ENCODE measurements at places on chromosomes 3 and 15. TPM values are rescaled to one million over a fixed set of nuclear protein-coding genes. Genes with fewer than 3 reads are reported as not detected.

GRCh38 chr3:25663347-25663868 lies 1.3 kb downstream of the TOP2B start:
- no peak for DNase-seq
- H3K4me1 ChIP-seq = peaks cover 11% of the 10 kb centered on the region
- peak overlapping the region; percentile 92 for H3K27ac ChIP-seq
- no peaks in the 10 kb centered on the region for H3K27me3 ChIP-seq

DNA sequence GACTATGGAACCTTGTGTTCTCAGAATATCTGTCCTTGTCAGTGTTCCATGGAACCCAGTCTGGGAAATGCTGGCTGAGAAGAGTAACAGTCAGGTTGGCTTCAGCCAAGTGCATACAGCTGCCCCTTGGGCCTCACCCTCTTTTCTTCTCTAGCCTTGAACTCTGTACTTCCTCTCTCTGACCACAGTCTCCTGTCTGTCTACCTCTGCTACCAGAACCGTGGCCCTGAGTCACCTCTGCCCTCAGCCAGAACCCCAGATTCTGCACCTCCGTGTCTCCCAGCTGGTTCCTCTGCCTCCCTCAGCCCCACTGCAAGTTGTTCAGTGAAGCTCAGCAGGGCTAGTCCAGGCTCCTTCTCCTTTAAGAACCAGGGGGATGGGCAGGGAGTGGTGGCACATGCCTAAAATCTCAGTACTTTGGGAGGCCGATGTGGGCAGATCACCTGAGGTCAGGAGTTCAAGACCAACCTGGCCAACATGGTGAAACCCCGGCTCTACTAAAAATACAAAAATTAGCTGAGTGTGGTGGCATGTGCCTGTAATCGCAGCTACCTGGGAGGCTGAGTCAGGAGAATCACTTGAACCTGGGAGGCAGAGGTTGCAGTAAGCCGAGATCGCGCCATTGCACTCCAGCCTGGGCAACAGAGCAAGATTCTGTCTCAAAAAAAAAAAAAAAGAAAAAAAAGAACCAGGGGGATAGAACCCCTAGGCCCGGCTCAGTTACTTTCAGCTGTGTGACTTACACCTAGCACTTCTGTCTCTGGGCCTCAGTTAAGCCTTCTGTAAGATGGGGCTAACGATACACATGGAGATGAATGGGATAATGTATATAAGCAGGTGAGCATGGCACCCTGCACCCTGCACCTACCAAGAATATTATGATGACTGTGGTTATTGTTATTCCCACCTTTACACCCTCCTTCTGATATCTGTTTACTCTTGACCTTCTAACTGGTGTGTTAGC lies 24.3 kb upstream of the TATDN2 start:
- no peaks in the 10 kb centered on the region for H3K36me3 ChIP-seq
- no peak overlapping the region for H3K4me3 ChIP-seq
- H3K4me1 ChIP-seq = peaks cover 65% of the 10 kb centered on the region
- H3K27ac ChIP-seq = no peak overlapping the region
- no peaks in the 10 kb centered on the region for H3K27me3 ChIP-seq

GRCh38 chr3:81500039-81500438 lies 261.4 kb downstream of the GBE1 start:
- H3K27ac ChIP-seq = no peak overlapping the region
- no peak overlapping the region for H3K4me3 ChIP-seq
- no peak for DNase-seq
- H3K36me3 ChIP-seq = no peaks in the 10 kb centered on the region

GRCh38 chr3:166123088-166123487 lies 285.9 kb upstream of the BCHE start:
- no peaks in the 10 kb centered on the region for H3K27me3 ChIP-seq
- no peaks in the 10 kb centered on the region for H3K36me3 ChIP-seq
- H3K4me3 ChIP-seq = no peak overlapping the region
- no peaks in the 10 kb centered on the region for H3K4me1 ChIP-seq

DNA sequence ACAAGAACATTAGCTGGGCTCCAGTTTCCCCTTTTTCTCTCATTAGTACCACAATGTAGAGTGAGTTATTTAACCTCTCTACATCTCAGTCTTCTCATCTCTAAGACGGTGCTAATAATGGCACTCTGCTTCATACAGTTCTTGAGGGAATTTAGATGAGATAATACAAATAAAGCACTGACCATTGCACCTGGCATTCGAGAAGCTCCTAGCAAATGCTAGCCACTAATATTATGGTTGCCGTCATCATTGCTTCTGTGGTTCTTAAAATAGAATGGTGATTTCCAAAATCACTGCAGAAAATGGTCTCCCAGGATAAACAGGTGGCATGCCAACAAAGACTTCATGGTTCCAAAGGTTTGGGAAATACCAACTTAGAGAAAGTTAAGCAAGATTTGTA lies 213.0 kb downstream of the RORA start:
- H3K36me3 ChIP-seq = no peaks in the 10 kb centered on the region
- no peaks in the 10 kb centered on the region for H3K27me3 ChIP-seq
- no peak for DNase-seq
- H3K4me3 ChIP-seq = no peak overlapping the region
- no peak overlapping the region for H3K27ac ChIP-seq

DNA sequence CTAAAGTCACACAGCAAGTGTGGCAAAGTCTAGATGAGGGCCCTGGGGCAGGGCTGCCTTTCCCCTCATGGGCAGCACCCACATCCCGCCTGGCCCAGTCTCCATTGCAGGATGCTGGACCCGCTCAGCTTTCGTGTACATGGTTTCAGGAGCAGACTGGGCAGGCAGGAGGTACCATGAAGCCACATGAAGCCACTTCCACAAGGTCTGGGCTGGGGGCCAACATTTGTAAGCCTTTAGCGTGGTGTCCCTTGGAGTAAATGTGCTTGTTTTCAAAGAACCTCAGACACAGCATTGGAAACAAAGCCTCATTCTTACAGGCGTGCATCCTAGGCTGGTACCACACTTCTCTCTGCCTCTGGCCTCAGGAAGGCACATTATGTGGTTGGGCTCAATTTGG lies 34.5 kb downstream of the UMPS start:
- no peaks in the 10 kb centered on the region for H3K36me3 ChIP-seq
- H3K27me3 ChIP-seq = no peaks in the 10 kb centered on the region
- no peak overlapping the region for H3K4me3 ChIP-seq
- DNase-seq = no peak
- H3K27ac ChIP-seq = no peak overlapping the region

- no peak overlapping the region for H3K27ac ChIP-seq
- no peak overlapping the region for H3K4me3 ChIP-seq
- no peaks in the 10 kb centered on the region for H3K36me3 ChIP-seq
- H3K27me3 ChIP-seq = no peaks in the 10 kb centered on the region
Measured at GRCh38 chr3:96324087-96324486, 490.3 kb upstream of the EPHA6 start.

- H3K4me1 ChIP-seq = no peaks in the 10 kb centered on the region
- H3K27me3 ChIP-seq = no peaks in the 10 kb centered on the region
- no peak overlapping the region for H3K4me3 ChIP-seq
Measured at GRCh38 chr15:74754593-74755215, 6.1 kb downstream of the CYP1A2 start.

DNA sequence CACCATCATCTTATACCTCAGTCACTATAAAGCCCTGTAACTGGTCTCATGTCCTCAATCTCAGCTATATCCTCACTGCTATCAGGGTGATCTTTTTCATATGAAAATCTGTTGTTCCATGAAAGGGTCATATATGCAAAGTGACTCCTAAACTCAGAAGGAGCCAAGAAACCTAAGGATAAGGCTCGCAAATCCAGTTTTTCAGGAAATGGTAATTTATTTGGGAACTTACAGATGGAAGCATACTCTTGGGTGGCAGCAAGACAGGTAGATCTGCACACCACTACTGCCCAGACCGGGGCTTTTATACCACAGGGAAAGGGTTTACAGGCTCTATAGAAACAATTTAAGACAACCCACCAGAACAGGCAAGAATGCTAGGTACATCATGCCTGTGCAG lies 272.3 kb downstream of the UBE2E2 start:
- no peaks in the 10 kb centered on the region for H3K4me1 ChIP-seq
- H3K27ac ChIP-seq = no peak overlapping the region
- no peaks in the 10 kb centered on the region for H3K36me3 ChIP-seq
- H3K4me3 ChIP-seq = no peak overlapping the region
- no peaks in the 10 kb centered on the region for H3K27me3 ChIP-seq

DNA sequence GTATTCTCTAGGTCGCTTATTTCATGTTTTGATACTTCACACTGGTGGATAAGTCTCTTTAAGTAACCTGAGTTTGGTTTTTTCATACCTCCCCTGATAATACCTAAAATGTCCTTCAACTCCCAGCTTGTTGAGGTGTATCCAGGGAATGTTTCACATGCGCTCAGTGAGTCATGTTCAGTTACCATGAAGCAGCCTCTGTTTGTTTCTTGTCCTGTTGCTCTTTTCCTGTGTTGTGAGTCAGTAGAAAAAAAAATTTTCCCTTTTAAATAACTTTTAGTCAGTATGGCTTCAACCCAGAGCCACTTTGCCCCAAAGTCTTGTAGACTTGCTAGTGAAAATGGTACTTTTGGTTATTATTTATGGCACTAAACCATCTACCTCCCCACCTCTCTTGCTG lies 278.4 kb upstream of the ZPLD1 start:
- no peaks in the 10 kb centered on the region for H3K27me3 ChIP-seq
- H3K36me3 ChIP-seq = no peaks in the 10 kb centered on the region
- no peak overlapping the region for H3K4me3 ChIP-seq
- no peak overlapping the region for H3K27ac ChIP-seq
- H3K4me1 ChIP-seq = no peaks in the 10 kb centered on the region

GRCh38 chr3:120348065-120348990 lies 826 bp downstream of the LRRC58 start:
- H3K27ac ChIP-seq = peak overlapping the region; percentile 86
- no peaks in the 10 kb centered on the region for H3K27me3 ChIP-seq
- peak overlapping the region; percentile 95 for H3K4me3 ChIP-seq
- H3K4me1 ChIP-seq = peaks cover 7% of the 10 kb centered on the region
- no peak for DNase-seq
- 0 out of 2 replicates have a peak, but pooled peaks cover 5% of the 10 kb centered on the region for H3K36me3 ChIP-seq

DNA sequence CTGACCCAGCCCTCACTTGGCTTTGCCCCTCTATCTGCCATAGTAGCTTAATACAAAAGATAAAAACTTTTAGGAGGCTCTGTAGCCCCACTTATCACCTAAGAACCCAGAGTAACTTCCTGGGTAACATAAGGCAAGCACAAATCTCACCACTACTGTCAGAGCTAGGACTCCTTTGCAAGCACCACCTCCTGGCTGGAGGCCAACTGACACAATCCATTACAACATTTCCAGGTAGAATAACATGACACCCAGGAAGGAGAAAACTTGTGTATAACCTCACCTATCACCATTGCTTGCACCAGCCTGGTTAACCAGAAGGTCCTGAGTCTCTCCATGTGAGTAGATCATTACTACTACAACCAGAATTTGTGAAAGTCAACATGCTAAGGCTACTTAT lies 230.0 kb downstream of the TUSC7 start:
- no peaks in the 10 kb centered on the region for H3K4me1 ChIP-seq
- no peaks in the 10 kb centered on the region for H3K27me3 ChIP-seq
- DNase-seq = no peak
- no peak overlapping the region for H3K4me3 ChIP-seq

DNA sequence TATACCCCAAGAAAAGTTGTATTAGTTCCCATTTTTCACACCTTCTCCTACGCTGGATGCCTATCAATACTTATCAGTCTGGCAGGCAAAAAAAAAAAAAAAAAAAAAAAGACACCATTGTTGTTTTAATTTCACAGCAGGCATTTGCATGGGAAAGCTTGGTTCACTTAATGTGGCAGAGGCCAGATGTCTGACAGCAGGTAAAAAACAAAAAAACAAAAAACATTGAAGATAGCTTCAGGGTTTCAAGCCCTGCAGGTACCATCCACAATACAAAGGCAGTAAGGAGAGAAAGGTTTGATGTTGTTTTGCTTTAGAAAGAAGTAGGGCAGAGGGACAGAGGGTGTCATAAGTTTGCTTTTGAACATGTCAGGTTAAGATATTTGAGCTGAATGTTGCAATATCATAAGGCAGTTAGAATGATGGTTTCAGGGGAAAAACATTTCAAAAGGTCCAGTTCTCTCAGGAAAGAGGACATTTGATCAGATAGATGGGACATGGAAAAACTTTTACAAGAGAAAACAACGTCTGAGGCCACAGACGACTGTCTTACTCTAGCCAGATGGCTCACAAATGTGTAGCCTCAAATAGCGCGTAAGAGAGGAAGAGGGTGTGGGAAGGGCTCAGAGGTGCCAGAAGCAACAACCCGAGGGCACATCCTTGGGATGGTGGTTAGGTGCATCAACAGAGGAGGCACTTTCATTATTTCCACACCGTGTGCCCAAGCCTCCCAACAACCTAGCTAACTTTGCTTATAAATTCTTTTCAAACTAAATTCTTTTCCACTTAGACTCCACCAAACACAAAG lies 25.7 kb downstream of the PCOLCE2 start:
- H3K4me1 ChIP-seq = no peaks in the 10 kb centered on the region
- no peaks in the 10 kb centered on the region for H3K36me3 ChIP-seq
- no peak for DNase-seq
- H3K4me3 ChIP-seq = no peak overlapping the region
- H3K27ac ChIP-seq = no peak overlapping the region

- H3K4me3 ChIP-seq = no peak overlapping the region
- H3K4me1 ChIP-seq = peaks cover 24% of the 10 kb centered on the region
- no peaks in the 10 kb centered on the region for H3K36me3 ChIP-seq
Measured at GRCh38 chr3:143586576-143586975, 261.7 kb downstream of the SLC9A9 start.

- no peak overlapping the region for H3K4me3 ChIP-seq
- H3K27me3 ChIP-seq = no peaks in the 10 kb centered on the region
- no peaks in the 10 kb centered on the region for H3K36me3 ChIP-seq
- no peak overlapping the region for H3K27ac ChIP-seq
- H3K4me1 ChIP-seq = no peaks in the 10 kb centered on the region
- DNase-seq = no peak
Measured at GRCh38 chr15:98017150-98017964, 56.9 kb downstream of the ARRDC4 start.

DNA sequence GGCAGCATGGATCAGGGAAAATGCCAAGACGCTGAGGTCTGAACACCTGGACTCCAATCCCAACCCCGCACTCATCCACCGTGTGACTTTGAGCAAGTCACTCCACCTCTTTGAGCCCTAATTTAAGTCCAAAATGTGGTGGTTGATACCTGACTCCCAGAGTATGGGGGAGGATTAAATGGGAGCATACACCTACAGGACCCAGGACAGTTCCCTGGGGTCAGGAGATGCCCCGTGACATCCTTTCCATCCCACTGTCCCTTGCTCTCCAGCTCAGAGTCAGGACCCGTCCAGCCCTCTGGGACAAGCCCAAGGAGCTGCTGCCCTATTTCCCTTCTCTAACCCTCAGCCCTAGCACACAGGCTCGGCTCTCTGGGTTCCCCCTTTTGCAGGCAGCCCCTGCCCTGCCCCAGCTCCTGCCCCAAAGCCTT lies 276.4 kb downstream of the XXYLT1 start:
- no peaks in the 10 kb centered on the region for H3K36me3 ChIP-seq
- H3K4me3 ChIP-seq = no peak overlapping the region
- no peak for DNase-seq
- no peaks in the 10 kb centered on the region for H3K4me1 ChIP-seq

- no peak overlapping the region for H3K4me3 ChIP-seq
- no peak overlapping the region for H3K27ac ChIP-seq
- H3K4me1 ChIP-seq = no peaks in the 10 kb centered on the region
- H3K27me3 ChIP-seq = no peaks in the 10 kb centered on the region
- H3K36me3 ChIP-seq = no peaks in the 10 kb centered on the region
- no peak for DNase-seq
Measured at GRCh38 chr3:11415099-11415498, 142.9 kb downstream of the ATG7 start.

The WDR82 gene
- total RNA-seq = 61.0 TPM

The PLAAT1 gene
- total RNA-seq = not detected

The TM6SF1 gene
- total RNA-seq = 1.1 TPM

The FGF12 gene
- not detected for total RNA-seq

The MAP6D1 gene
- 1.5 TPM for total RNA-seq

The UTS2B gene
- total RNA-seq = 0.29 TPM

The PARP15 gene
- 35.3 TPM for total RNA-seq

The RHOV gene
- 13.3 TPM for total RNA-seq
